ENCODE measurements at places on chromosomes 12 and 14. TPM values are rescaled to one million over a fixed set of nuclear protein-coding genes. Genes with fewer than 3 reads are reported as not detected.

- DNase-seq, result no peak
These were observed 52.0 kb upstream of the DIP2B start for GRCh38 chr12:50452795-50453194.

DNA sequence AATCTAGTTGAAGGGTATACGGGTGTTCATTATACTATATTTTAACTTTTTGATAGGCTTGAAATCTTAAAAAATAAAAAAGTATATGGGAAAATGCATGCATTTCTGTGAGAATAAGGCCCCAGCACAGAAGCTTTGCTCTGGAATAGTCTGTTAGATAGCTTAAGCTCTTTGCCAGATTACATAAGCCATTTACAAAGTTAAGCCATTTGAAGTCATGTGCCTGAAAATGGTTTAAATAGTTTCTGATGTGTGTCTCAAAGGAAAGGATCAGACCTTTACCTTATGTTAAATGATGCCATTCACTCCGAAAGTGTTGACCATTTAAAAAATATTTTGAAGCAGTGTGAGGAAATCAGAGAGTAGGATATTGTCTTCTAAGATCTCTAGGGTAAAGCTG, 51.3 kb downstream of the WASHC4 start:
- DNase-seq, result no peak

- DNase-seq, result no peak
These were observed 1505.6 kb upstream of the FLRT2 start for GRCh38 chr14:84024231-84024820.

DNA sequence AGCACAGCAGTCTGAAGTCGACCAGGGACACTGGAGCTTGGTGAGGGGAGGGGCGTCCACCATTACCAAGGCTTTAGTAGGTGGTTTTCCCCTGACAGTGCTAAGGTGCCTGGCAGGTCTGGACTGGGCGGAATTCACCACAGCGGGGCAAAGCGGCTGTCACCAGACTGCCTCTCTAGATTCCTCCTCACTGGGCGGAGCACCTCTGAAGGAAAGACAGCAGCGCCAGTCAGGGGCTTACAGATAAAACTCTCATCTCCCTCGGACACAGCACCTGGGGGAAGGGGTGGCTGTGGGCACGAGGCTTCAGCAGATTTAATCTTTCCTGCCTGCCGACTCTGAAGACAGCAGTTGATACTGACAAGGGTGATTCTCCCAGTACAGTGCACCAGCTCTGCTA, 39.1 kb downstream of the DDHD1 start:
- DNase-seq, result no peak

- no peak for DNase-seq
These were observed 32.1 kb downstream of the PRMT8 start for GRCh38 chr12:3523058-3523457.

DNA sequence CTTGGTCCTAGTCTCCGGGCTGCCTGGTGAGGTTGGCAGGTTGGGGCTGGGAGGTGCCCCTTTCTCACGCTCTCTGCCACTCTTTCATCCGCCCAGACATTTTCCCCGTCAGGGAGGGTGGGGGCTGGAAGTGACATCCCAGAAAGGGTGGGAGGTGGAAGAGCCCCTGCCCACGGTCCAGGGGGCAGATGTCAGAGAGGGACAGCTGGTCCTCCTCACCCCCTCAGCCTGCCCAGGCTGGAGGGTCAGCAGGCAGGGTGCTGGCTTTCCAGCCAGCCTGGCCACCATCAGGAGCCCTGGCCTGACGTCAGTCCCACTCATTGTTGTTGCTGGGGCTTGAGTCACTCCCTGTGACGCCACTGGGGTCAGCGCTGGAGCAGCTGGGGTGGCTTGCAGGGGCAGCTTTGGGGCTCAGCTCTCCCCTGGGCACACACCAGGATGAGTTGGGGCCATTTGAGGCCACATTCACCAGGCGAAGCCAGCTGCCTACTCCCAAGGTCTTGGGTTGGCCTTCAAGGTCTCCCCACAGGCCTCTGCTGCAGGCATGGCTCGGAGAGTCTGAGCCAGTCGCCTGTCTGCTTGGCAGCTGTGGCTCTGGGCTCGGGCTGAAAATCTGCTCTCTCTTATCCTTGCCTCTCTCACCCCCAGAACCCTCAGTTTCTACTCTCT, 5.7 kb upstream of the ATG101 start:
- no peak for DNase-seq

DNA sequence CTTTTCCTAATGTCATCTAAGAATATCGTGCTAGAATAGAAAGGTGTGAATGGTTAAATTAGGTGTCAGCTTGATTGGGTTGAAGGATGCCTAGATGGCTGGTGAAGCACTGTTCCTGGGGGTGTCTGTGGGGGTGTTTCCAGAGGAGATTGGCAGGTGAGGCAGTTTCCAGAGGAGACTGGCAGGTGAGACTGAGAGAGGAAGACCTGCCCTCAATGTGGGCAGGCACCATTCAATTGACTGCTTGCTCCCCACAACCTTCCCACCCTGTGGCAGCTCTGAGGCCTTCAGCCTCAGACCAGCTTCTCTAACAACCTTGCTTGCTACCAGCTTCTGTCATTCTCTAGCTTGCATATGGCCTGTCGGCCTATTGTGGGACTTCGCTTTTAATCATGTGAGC, 9.2 kb downstream of the RNASE9 start:
- no peak for DNase-seq

- no peak for DNase-seq
These were observed 125.5 kb upstream of the RMST start for GRCh38 chr12:97336900-97337751.

GRCh38 chr14:72891666-72892102, 2.2 kb downstream of the DPF3 start:
- no peak for DNase-seq

- peak; percentile 59 for DNase-seq
These were observed 11.9 kb downstream of the CFAP54 start for GRCh38 chr12:96501133-96501761.

Gene FAR2
- not detected for total RNA-seq

Gene NR4A1
- not detected for total RNA-seq

Gene AVPR1A
- not detected for total RNA-seq

Gene RDH5
- 2.0 TPM for total RNA-seq

Gene TAS2R50
- total RNA-seq, result not detected

Gene IL22
- total RNA-seq, result not detected
